ENCODE measurements at places on chromosomes 2 and 18.

DNA sequence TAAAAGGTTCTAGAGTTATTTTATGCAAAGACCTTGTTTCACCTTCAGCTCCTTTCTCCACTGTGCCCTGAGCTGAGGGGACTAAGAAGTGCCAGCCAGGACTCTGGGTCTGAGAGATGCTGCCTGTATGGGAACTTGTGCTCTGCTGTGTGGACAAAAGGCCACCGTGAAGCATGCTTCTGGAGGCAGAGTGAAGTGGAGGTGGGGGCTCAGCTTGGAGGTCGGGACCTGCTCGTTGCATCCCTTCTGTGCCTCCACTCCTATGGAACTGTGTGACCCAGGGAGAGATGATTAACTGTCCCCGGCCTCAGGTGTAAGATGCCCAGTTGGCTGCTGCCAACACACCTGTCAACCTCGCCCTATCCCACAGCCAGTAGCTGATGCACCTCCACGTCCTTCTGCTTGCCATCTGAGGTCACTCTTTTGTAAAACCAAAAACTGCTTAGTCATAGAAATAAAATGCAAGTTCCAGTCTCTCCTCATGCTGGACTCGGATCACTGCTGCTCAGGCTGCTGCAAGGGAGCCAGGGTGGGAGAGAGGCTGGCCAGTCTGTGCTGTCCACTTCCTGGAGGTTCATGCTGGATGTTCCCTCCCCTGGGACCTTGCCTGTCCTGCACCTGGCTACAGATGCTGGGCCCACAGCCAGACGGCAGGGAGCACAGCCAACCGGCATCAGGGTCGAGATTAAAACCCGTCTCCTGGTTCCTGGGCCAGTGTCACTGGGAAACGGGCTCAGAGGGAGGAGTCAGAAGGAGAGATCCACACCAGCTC, 113.2 kb downstream of the ACKR3 start:
- peak; percentile 30 for DNase-seq

- no peak for DNase-seq
These were observed 105.6 kb downstream of the EHBP1 start for GRCh38 chr2:62811086-62811485.

DNA sequence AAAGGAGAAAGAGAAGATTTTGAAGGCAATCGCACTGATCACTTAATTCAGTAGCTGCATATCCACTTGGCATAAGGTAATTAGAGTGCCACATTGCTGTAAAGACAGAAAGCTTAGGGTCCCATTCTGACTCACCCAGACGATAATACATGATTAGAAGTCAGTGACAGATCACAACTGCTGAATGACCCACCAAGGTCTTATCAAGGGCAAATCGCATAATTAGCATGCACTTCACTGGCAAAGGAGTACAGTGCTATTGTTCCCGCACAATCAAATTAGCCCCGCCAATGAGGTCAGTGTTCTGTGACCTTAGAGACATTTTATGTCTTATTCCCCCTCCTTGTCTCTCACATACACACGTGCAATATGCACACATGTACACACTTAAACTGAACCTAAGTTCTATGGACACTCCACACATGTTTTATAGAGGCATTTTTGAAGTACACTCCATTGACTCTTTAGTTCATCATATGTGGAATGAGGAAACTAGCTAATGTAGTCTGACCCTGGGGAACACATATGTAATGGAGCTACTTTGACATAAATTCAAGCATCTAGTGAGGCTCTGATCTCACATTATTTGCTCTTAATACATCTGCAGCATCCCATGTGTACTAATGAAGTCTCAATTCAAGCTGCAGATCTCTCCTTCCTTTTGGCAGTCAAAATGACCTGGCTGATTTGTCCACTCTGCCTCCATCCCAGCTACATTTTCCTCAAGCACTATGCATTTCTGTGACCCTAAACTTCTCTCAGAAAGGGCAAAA, 673.8 kb upstream of the FANCL start:
- DNase-seq = no peak

DNA sequence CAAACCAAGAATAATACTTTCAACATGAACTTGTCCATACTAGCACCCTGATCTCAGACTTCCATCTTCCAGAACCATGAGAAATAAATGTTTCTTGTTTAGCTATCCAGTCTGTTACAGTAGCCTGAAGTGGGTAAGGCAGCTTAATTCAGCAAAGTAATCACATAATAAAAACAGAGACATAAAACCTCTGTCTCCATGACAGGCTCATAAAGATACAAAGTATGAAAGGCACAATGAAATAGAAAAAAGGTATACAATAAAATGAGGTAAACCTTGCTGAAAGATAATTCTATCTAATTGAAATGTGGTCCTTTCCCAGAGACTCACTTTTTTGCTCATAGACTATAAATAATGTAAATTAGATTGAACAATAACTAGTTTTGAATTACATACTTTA, 46.7 kb upstream of the WDR75 start:
- no peak for DNase-seq

- no peak for DNase-seq
These were observed 20.2 kb downstream of the ATG16L1 start for GRCh38 chr2:233271693-233272092.

GRCh38 chr2:145764631-145765030, 1244.7 kb upstream of the ZEB2 start:
- peak; percentile 55 for DNase-seq

GRCh38 chr18:26911840-26912239, 46.3 kb upstream of the AQP4 start:
- DNase-seq = no peak

- DNase-seq = peak; percentile 57
These were observed 5.7 kb upstream of the WIPF1 start for GRCh38 chr2:174603280-174603679.

GRCh38 chr18:34976123-34976522, 65.1 kb upstream of the MAPRE2 start:
- DNase-seq = no peak

DNA sequence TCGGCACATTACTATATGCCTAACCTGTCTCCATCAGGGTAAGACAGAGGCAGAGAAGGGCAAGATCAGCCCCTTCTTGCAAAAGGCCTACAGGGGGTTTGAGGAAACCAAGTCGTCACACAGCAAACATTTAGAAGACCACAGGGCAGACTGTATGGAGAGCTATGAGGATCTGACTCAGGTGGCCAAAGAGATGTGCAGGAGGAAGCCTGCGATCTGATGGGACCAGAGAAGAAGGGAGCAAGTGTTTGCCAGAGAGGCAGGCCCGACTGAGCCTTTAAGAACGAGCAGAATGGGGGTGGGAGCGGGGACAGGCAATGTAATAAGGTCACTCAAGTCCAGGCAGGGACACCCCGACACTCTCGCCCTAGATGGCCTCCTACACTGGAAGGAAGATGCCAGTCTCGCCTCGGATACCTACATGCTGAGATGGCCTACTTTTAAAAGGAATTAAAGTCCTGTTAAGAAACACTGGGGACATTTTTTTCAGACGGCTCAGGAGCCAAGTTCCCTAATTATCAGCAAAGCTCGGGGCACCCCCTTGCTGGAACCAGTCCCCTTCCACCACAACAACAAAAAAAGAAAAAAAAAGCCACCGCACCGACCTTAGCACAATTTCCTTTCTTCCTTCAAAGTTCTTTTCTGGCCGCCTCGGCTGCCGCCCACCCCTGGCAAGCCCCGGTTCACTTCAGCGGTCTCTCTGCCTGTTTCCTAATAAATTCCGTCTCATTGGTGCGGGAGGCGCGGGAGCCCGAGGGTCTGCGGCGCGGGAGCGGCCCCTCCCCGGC, 1.5 kb downstream of the SFXN5 start:
- DNase-seq = no peak

GRCh38 chr2:72917138-72917876, at the start of gene EMX1:
Gene EMX1, plus strand, starts transcription at chr2:72917519. Its CDS starts 334 bp downstream, at chr2:72917853.
- DNase-seq = no peak

- peak; percentile 69 for DNase-seq
These were observed 53.4 kb downstream of the CD28 start for GRCh38 chr2:203759690-203760365.

- no peak for DNase-seq
These were observed 105.4 kb upstream of the LMAN1 start for GRCh38 chr18:59464486-59464885.

GRCh38 chr18:8659609-8660242, 45.6 kb upstream of the MTCL1 start:
- no peak for DNase-seq

DNA sequence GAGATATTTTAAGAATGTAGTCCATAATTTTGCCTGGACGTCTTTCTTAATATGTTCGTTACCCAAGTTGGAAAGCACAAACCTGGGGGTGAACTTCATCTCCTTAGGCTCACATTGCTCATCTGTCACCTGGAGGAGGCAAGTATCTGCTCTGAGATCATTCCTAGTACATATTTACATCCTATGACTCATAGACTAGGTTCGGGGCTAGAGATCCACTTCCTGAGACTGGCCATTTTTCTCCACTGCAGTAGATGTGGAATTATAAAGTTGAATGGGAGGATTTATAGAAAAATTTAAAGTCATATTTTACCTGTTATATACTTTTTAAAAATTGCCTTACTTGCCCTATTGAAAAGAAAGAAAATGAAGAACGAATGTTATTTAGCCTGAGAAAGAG, 77.5 kb upstream of the PROKR1 start:
- peak; percentile 22 for DNase-seq
